Activated B cell treated with CpG ODN at 0.5 μM for 24 hours (primary cell): ENCODE measurements at places on chromosomes 1 and 21.

- H3K27me3 ChIP-seq = peaks cover 5% of the 10 kb centered on the region
- no peak for DNase-seq
- H3K4me3 ChIP-seq = no peak overlapping the region
- H3K27ac ChIP-seq = no peak overlapping the region
Observed at GRCh38 chr1:63817152-63817667, 43.4 kb downstream of the ROR1 start.

DNA sequence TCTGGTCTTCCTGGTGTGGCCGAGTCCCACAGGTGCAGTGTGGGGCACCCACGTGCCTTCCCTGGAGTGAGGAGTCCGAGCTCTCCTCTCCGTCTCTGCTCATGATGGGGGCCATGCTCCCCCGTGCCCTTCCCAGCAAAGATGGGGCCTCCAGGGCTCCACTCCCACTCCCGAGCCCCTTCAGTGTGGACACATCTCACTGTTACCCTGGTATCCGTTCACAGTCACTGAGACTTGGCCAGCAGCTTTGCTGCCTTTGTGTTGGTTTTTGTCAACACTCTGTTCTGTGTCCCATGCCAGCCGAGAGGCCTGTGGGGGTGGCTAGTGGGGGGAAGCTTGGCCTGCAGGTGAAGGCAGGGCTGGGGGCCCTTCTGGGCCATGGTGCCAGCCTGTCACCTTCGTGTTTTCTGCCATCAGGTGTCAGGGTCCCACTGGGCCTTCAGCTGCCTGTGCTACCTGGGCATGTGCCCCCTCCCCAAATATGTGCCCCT, 46.9 kb upstream of the POFUT2 start:
- H3K4me1 ChIP-seq = no peaks in the 10 kb centered on the region
- no peak for DNase-seq
- no peaks in the 10 kb centered on the region for H3K36me3 ChIP-seq
- H3K27me3 ChIP-seq = peaks cover 4% of the 10 kb centered on the region
- no peak overlapping the region for H3K27ac ChIP-seq
- H3K4me3 ChIP-seq = no peak overlapping the region

GRCh38 chr1:116504308-116505156, 66.3 kb downstream of the CD58 start:
- peaks cover 63% of the 10 kb centered on the region for H3K4me1 ChIP-seq
- DNase-seq = peak; percentile 64
- H3K36me3 ChIP-seq = peaks cover 15% of the 10 kb centered on the region
- no peaks in the 10 kb centered on the region for H3K27me3 ChIP-seq
- peak overlapping the region; percentile 83 for H3K27ac ChIP-seq
- peak overlapping the region; percentile 53 for H3K4me3 ChIP-seq

GRCh38 chr1:104953555-104953954, 1203.9 kb downstream of the AMY1C start:
- no peaks in the 10 kb centered on the region for H3K36me3 ChIP-seq
- no peaks in the 10 kb centered on the region for H3K27me3 ChIP-seq

- no peaks in the 10 kb centered on the region for H3K36me3 ChIP-seq
- no peaks in the 10 kb centered on the region for H3K4me1 ChIP-seq
- H3K27me3 ChIP-seq = peaks cover 48% of the 10 kb centered on the region
- H3K27ac ChIP-seq = no peak overlapping the region
Observed at GRCh38 chr1:51899022-51899421, 20.5 kb upstream of the NRDC start.

- DNase-seq = no peak
- H3K4me3 ChIP-seq = no peak overlapping the region
- no peaks in the 10 kb centered on the region for H3K36me3 ChIP-seq
- H3K27ac ChIP-seq = no peak overlapping the region
- H3K4me1 ChIP-seq = no peaks in the 10 kb centered on the region
Observed at GRCh38 chr1:228074954-228075730, 7.4 kb upstream of the ARF1 start.

- H3K4me1 ChIP-seq = no peaks in the 10 kb centered on the region
- DNase-seq = no peak
- no peaks in the 10 kb centered on the region for H3K36me3 ChIP-seq
- H3K27me3 ChIP-seq = peaks cover 16% of the 10 kb centered on the region
- H3K4me3 ChIP-seq = no peak overlapping the region
Observed at GRCh38 chr1:201363467-201363866, 14.0 kb downstream of the TNNT2 start.

DNA sequence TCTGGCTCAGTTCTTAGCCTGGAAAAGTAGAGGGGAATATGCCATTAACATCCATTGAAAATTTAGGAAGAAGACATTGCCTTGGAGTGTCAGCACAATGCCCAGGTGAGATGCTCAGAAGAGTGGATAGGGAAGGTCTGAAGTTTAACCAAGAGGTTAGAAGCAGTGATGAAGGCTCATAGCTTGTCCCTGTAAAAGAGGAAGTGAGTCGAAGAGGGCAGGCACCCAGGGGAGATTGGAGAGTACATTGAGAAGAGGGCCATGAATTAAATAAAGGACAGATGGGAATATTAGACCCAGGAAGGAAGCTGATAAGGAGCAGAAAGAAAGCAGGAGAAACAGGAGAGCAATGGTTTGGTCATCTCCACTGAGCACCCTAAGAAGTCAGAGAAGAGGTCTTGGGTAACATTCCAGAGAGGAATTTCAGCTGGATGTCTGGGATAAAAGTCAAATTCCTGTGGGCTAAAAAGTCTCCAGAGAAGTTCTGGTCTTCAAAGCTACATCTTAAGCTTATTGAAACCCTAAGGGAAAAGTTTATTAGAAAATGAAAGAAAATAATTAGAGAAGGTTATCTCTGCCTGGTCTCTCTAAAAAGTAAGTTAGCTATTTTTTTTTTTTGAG, 17.3 kb downstream of the C8B start:
- H3K27ac ChIP-seq = no peak overlapping the region
- H3K27me3 ChIP-seq = no peaks in the 10 kb centered on the region
- H3K4me1 ChIP-seq = no peaks in the 10 kb centered on the region
- no peak for DNase-seq
- H3K4me3 ChIP-seq = no peak overlapping the region

DNA sequence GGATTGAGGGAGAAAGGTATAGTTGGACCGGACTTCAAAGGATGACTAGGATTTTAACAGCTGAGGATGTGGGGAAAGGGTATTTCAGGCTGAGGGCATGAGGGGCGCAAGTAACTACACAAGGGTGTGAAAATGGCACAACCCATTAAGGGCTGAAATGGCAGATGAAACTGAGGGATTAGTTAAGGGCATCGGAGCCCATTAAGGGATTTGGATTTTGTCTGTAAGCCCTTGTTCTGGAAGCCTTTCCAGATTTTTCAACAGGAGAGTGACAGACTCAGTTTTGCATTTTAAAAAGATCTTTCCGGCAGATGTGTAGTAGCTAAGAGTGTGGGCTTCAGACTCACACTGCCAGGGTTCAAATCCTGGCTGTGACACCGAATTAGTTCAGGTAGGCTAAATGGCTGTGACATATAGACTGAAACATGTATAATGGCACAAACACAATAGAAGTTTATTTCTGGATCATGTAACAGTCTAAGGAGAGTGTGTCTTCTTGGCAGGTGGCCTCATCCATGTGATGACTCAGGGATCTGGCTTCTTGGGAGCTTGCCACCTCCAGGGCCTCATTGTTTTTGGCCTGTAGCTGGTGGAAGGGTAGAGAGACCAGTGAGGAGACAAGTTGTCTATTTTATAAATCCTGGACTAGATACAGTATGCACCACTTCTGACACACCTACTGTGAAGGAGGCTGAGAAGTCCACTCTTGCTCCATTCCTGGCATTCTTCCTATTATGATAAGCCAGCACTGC, 49.6 kb downstream of the UBE2T start:
- H3K4me1 ChIP-seq = peaks cover 2% of the 10 kb centered on the region
- peaks cover 9% of the 10 kb centered on the region for H3K27me3 ChIP-seq
- no peak overlapping the region for H3K27ac ChIP-seq
- H3K4me3 ChIP-seq = no peak overlapping the region
- DNase-seq = no peak

DNA sequence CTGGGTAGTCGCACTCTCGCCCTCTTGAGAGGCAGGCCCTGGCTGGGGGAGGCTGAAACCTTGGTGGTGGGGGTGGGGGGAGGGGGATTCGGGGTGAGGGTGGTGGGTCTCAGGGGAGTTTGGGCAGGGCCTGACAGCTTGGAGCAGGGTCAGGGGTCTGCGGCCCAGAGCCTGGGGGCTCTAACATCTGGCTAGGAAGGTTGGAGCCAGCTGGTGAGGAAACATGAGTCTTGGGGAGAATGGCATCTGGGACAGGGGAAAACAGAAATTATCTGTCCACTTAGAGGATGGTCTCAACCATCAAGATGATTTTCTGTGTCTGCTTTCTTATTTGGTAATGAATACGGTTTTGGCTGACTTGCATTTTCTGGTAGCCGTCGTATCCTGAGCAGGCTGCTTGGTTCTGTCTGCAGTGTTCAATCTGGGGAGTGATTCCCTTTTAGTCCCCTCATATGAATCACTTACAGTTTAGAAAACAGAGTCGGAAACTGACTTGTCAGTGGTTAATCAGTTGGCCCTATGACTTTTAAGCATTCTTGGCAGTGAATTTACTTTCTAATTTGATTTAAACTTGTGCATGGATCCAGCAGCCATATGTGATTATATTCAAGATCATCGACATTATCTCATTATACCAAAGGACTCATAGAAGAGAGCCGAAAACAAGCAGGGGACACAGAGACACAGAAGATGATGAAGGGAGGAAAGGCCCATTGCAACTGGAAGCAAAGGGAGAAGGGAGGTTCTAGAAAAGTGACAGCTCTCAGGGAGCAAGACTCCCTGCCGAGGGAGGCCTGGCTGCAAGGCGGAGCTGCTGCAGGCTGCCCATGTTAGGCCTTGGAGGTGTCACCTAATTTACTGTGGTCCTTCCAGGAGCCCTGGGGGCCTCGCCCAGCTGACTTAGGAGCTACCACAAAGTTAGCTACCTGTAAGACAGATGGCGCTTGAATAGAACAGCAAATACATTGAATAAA, 237.6 kb downstream of the SDCCAG8 start:
- H3K36me3 ChIP-seq = peaks cover 26% of the 10 kb centered on the region
- H3K27me3 ChIP-seq = no peaks in the 10 kb centered on the region
